ENCODE measurements at places on chromosomes 11 and 22.

GRCh38 chr11:48129697-48130395 is 86.8 kb upstream of the OR4B1 start:
- no peak for DNase-seq

- DNase-seq: no peak
These were observed 46.1 kb upstream of the SHISAL1 start for GRCh38 chr22:44358709-44359440.

- DNase-seq: no peak
These were observed 46.2 kb downstream of the FAM83F start for GRCh38 chr22:40040927-40041326.

DNA sequence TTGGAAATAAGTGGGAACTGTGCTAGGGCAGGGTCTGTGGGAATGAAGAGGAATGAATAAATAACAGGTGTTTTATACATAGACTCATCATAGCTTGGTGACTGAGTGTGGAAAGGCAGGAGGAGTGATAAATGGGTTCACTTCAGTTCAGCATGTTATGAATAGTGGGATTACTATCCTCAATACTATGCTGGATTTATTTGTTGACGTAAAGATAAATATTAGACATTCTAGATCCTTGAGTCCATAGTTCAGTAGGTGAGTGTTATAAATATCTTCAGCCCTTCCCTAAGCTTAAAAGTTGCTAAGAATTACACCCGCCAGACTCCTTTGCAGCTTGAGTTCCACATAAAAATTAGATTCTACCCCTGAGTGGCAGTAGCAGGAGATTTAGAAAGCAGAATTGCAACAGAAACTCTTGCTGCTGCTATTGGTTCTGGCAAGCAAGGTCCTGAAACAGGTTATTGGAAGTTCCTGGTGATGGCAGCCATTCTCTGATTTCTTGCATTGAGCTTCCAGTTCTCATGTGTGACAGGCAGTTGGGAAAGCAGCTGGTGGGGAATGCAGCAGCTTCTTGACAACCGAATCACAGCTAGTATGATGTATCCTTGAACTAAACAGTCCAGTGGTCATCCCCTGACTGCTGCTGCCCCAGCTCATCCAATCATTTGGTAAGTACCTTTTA is 1558.9 kb downstream of the FAM181B start:
- DNase-seq: no peak

GRCh38 chr11:75155570-75156422 is 4.9 kb downstream of the SLCO2B1 start:
- DNase-seq: no peak

DNA sequence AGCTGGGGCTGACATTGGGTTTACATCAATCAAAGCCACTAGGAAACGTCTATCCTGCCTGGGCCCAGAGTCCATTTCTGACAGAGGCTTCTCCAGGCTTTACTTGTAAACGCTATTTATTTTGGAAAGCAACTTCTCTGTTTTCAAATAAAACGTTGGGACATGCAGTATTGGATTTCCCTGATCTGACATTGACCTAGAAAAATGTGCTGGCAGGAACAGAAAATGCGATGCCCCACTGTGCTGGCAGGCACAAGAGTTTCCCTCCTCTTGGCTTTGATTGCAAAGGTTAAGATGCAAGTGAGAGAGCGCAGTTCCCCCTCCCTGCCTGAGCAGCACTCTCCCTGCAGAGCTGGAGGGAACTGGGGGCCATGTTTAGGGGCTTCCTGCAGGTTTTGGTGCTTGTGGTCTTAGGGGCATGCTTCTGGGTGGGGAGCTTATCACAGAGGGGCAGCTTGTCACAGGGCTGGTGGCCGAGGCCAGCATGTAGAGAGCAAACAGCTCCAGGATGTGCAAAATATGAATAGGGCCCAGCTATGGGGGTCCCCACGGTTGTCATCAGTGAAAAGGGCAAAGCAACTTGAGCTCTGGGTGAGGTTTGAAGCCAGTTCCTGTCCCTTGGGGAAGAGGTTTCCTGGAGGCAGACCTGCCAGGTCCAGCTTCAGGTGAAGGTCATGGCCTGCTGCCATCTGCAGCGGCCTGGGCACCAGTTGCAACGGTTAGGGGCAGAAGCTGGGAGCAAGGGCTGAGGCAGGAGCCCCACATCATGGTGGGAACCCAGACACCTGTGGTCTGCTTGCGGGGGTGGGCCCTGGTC is 42.3 kb upstream of the DKK3 start:
- DNase-seq: no peak

- no peak for DNase-seq
These were observed 59.9 kb downstream of the NUP98 start for GRCh38 chr11:3737386-3737933.

- DNase-seq: no peak
These were observed 26.6 kb downstream of the PARVA start for GRCh38 chr11:12403997-12404350.

DNA sequence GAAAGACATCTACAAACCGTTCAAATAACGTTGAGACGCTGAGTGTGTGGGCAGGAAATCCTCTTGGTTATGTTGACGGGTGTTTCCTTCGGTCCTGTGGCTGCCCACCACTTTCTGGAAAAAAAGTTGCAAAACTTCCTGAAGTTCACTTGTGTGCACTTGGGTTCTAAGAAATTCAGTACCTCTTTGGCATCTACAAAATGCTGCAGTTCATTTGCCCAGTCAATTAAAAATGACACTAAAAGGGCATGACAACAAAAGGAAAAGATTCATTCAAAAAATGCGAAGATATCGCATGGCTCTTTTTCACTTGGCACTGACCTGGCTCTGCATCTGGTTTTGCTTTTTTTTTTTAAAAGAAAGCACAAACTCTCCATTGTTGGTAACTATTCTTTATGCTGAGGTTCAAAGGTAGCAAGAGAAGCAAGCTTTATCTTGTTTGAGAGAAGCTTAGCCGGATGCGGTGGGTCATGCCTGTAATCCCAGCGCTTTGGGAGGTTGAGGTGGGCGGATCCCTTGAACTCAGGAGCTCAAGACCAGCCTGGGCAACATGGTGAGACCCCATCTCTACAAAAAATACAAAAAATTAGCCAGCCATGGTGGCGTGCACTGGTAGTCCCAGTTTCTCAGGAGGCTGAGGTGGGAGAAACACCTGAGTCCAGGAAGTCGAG is 10.6 kb upstream of the XBP1 start:
- no peak for DNase-seq

GRCh38 chr11:1729692-1730011 is 20.7 kb downstream of the IFITM10 start:
- DNase-seq: no peak

GRCh38 chr11:83687787-83688186 is 401.6 kb upstream of the CCDC90B start:
- DNase-seq: no peak

DNA sequence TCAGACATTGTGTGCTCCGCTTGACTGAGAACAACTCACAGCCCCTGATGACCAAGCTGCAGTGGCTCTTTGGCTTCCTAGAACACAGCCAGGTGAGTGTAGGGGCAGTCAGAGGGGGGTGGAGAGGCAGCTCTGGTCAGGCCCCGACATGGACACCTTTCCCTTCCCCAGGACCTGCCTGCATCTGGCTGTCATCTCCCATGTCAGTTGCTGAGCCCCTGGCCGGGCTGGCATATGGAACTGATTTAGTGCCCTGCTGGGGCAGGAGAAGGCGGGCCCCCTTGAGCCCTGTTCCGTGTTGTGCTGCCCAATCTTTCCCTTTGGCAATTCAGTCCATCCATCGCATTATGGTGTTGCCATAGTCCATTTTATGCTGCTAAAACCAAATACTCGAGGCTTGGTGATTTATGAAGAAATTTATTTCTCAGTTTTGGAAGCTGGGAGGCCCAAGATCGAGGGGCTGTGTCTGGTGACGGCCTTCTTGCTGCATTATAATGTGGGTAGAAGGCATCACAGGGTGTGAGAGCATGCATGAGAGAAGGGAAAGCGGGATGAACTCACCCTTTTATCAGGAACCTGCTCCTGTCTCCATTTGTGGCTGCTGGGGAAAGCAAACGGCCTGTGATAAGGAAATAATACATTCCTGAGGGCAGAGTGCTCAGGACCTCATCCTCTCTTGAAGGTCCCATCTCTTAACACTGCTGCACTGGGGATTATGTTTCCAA is 19.0 kb downstream of the USP35 start:
- DNase-seq: no peak

DNA sequence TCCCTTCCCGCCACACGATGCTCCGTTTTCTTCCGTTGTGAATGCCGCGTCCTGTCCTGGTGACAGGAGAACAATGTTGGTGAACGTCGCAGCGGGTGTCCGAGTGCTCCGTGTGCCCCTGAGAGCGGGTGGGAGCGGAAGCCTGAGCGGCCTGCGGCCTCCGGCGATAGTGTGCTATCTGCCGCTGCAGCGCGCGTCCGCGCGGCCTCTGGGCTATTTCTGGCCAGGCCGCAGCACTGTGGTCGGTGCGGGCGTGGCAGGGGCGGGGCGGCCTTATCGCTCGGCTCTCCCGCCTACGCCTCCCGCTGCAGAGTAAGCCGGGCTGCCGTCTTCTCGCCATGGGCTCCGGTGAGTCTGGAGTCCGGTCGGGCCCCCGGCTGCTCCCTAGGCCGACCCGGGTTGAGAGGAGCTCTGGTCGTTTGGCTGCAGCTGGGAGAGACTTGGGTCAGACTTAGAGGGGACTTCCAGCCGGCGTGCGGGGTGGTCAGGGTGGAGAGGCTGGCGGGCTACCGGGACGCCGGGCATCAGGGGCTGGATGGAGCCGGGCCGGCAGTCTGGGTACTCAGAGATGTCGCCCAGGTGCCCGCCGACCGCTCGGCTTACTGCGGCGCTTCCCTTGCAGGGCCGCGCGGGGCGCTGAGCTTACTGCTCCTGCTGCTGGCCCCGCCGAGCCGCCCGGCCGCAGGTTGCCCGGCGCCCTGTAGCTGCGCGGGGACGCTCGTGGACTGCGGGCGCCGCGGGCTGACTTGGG is at the start of gene GP1BB:
Gene GP1BB, plus strand, starts transcription at position 308 of the 751 bp plus-strand sequence. Its CDS starts 31 bp downstream, at position 339.
- no peak for DNase-seq

DNA sequence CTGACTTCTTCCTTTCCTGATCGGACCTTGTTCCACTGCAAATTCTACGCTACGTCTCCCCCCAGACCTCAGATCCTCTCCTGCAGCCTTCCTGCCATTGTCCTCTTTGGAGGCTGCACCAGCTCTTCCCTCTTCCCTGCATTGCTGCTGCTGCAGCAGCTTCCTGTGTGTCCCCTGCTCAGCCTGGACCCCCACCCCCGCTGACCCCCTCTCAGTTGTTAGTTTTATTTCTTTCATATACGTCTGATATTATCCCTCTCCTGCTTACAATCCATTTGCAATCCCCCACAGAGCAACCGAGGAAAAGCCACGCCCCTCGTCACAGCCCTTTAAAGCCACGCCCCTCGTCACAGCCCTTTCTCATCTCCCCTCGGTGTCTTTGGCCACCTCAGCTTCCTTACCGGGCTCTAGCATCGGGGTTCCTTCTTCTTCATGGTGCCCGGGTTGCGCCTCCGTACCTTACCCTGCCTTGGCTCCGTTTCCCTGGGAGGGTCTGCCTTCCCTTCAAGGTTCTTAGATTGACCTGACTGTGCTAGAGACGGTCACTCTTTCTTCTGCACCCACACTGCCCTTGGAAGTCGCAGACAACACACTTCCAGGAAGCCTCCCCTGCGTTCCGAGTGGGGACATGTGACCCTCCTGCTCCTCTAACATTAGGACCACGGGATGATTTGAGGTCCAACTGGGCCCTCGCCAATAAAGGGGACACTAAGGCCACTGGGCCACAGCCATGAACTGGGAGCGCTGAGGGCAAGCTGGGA is 4.8 kb downstream of the MRGPRG start:
- no peak for DNase-seq

DNA sequence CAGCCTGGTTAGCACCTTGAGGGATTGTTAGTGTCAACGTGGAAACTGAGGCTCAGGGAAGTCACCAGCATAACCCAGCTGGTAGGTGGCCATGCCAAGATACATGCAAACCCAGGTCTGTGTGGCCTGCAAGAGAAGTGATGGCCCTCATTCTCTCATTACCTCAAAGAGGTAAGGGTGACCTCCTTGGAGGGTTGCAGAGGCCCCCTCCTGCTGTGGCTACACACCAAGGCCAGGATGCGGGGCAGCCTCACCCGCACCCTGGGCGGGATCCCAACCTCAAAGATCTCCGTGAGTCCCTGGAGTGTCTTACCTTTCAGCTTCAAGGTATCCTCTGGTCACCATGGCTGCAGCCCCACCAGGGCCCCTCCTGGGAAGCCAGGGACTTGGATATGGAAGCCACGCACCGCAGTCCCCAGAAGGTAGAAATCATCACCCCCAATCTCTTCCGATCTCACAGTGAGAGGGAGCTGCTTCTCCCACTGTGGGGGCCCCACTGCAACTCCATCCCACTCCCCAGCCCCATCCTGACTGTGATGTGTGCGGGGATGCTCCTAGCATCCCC is 95.4 kb downstream of the MORC2 start:
- DNase-seq: no peak

DNA sequence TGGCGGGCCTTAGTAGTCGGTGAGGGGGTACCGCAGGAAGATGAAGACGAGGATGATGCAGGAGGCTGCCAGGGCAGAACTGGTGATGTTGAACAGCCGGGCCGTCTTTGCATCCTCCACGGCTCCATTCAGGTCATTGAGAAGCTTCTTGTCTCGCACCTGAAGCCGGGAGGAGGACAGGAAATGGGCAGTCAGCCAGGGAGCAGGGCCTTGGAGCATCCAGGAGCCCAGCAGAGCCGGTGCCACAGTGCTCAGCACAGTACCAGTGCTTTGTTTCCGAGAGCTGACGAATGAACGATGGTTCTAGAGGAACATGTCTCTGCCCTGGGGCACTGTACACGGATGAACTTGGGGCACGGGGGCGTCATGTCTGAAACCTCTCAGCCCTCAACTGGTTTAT is 15.1 kb downstream of the IFITM10 start:
- no peak for DNase-seq

DNA sequence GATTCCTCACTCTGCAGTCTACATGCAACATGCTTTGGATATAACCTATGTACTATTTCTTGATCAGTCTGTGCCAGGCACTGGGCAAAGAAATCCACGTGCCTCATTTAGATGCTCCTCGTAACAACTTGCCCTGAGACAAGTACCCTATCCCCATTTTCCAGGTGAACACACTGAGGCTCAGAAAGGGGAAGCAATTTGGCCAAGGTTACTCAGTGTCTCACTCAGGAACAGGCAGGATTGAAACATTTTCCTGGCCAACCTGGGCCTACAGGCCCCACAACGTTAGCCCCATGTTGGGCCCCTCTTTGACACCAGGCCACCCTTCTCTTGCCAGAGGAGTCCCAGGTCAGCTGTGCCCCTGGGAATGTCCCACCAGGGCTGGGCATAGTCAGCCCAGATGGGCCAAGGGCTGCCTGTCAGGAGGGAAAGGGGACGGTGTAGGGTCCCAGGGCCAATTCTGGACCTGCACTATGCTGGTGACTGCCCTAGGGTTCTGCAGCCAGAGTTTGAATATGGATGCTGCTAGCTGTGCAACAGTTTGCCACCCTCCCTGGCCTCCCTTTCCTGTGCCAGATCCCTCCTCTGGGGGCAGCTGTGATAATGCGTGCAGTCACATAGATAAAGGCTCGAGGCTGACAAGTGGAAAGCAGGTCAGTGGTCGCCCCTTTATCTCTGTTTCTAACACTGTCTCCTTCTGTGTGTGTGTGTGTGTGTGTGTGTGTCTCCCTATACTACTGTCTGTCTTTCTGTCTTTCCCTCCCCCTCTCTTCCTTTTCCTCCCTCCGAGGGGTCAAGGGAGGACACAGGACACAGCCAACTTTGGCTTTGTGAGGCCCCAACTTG is 10.4 kb upstream of the EMID1 start:
- no peak for DNase-seq
